ENCODE measurements at places on chromosomes 7 and 10.

- DNase-seq: no peak
These were observed 3.4 kb downstream of the STAMBPL1 start for GRCh38 chr10:88883448-88883809.

GRCh38 chr7:5539013-5539411 is 115.4 kb upstream of the TNRC18 start:
- no peak for DNase-seq

GRCh38 chr10:114802177-114802576 is 19.4 kb upstream of the FHIP2A start:
- DNase-seq: no peak

GRCh38 chr10:12934777-12935176 is 66.7 kb downstream of the CCDC3 start:
- no peak for DNase-seq

- DNase-seq: no peak
These were observed 51.2 kb downstream of the VIPR2 start for GRCh38 chr7:159093351-159093971.

- DNase-seq: no peak
These were observed 104.6 kb downstream of the HIPK2 start for GRCh38 chr7:139673230-139673629.

- no peak for DNase-seq
These were observed 141.0 kb upstream of the COL1A2 start for GRCh38 chr7:94253686-94254085.

GRCh38 chr7:2082139-2082998 is 150.4 kb downstream of the MAD1L1 start:
- DNase-seq: no peak

DNA sequence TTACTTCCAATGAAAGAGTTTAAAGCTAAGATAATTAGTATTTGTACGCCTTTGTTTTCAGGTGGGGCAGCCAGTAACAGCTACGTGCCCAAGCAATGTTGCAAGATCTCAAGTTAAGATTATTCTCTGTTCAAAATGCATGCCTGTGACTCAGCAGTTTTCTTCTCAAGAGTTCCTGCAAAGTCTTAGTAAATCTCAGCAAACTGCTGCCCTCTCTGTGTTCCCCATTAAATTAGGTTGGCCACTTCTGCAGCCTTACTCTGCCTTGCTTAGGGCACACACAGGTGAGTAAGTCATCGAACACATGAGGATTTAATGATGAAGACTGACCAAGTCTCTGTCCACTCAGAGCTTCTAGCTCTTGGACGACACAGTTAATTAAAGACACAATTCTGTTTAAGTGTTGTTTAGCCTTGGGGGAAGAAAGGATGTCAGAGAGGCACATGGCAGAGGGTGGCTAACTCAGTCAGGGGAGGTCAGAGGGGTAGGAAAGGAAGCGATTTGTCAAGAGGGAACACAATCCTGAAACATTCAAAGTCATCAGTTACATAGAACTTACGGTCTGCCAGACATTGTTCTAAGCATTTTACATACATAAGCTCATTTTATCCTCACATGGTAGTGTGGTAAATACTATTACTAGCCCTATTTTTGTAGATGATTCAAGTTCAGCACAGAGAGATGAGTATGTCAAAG is 20.2 kb upstream of the SLC35G1 start:
- DNase-seq: no peak

GRCh38 chr10:99470327-99470726 is 39.9 kb upstream of the GOT1 start:
- no peak for DNase-seq

DNA sequence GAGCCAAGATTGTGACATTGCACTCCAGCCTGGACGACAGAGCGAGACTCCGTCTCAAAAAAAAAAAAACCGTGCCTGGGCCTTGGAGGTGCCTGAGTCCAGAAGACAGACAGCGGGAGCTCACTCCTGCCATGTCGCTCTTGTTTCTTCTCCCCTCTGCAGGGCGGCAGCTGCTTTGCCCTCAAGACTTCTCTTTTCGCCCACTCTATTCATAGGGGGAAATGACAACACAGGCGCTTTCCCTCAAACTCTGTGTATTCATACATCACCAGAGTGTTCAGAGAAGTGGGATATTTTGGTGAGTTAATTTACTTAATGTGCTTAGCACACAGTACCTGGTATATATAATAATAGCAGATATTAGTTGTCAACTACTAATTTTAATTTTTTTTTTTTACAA is 44.5 kb downstream of the FOXK1 start:
- DNase-seq: no peak

DNA sequence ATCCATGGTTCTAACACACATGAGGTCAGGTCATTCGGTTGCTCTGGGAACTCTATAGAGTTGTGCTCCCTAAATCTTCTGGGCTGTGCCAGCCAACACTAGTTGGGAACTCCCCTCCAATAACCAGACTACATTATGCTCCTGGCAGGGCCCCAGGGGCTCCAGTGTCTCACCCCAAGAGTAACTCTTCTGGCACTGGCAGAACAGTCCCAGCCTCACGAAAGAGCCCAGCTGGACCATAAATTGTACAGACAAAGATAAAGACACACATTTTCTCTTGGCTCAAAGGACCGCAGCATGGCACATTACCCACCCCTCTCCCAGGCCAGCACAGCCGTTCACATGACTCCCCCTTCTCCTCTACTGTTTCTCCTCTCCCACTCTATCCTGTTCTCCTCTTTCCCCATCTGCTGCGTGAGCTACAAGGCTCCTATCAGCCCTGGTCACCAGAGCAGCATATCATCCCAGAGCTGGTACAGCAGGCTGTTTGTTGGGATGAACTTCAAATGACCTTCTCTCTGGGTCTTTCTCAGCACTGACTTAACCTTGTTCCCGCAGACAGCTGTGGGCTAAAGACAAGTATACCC is 230.6 kb downstream of the PLXNA4 start:
- no peak for DNase-seq

- DNase-seq: no peak
These were observed 19.9 kb downstream of the TMEM176B start for GRCh38 chr7:150780292-150780691.

- DNase-seq: no peak
These were observed 82.7 kb downstream of the FAM204A start for GRCh38 chr10:118259288-118259906.

GRCh38 chr10:101695404-101695890 is 477 bp upstream of the FBXW4 start:
- DNase-seq: no peak

DNA sequence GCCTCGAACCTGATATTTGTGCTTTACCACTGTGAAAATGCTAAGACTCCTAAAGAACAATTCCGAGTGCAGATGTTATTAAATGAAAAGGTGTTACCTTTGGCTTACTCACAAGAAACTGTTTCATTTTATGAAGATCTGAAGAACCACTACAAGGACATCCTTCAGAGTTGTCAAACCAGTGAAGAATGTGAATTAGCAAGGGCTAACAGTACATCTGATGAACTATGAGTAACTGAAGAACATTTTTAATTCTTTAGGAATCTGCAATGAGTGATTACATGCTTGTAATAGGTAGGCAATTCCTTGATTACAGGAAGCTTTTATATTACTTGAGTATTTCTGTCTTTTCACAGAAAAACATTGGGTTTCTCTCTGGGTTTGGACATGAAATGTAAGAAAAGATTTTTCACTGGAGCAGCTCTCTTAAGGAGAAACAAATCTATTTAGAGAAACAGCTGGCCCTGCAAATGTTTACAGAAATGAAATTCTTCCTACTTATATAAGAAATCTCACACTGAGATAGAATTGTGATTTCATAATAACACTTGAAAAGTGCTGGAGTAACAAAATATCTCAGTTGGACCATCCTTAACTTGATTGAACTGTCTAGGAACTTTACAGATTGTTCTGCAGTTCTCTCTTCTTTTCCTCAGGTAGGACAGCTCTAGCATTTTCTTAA is 47.7 kb downstream of the MINPP1 start:
- DNase-seq: no peak

DNA sequence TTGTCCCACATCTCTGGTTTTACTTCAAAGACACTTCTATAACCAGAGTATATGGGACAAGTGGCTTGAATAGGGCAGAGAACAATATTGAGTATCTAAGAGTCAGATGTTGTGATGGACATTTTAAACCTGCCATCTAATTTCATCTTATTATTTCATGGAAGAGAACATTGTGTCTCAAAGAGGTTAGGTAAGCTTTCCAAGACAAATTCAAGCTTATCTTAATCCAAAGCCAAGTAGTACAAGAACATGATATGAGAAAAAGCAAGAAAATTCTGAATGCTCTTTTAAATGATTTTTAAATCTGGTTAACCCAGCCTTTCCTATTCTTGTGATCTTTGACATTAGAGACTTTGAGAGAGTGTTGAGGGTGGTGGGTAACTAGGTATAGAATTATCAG is 65.3 kb upstream of the ZNF804B start:
- DNase-seq: no peak

GRCh38 chr7:140390034-140390433 is 8.3 kb downstream of the SLC37A3 start:
- DNase-seq: no peak

GRCh38 chr10:90777621-90778020 is 80.2 kb downstream of the HTR7 start:
- DNase-seq: no peak

GRCh38 chr7:23539494-23539907 is 7.7 kb upstream of the TRA2A start:
- DNase-seq: no peak

GRCh38 chr7:98870807-98871491 is 1.1 kb upstream of the TMEM130 start:
- no peak for DNase-seq

- DNase-seq: no peak
These were observed 40.9 kb downstream of the NSUN6 start for GRCh38 chr10:18610517-18610916.

GRCh38 chr7:78218876-78219275 is 420.3 kb downstream of the PHTF2 start:
- DNase-seq: no peak

DNA sequence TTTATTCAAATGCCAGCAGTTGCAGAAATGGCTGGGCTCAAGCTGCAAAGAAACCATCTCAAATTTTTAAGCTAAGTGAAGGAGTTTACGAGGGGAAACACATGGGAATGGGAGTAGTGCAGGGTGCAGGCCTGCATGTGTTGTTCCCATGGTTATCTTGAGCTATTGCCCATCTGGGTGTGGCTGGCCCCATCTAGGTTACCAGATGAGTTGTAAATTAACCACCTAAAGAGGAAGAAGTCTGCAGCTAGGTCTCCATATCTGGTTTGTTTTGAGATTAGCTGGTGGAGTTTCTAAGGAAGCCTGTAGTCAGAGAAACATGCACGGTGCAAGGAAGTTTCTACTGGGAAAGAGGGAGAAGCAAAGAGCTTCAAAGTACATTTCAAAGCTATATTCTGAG is 23.3 kb upstream of the STEAP2 start:
- no peak for DNase-seq

GRCh38 chr7:141012044-141012685 is 2.6 kb downstream of the MRPS33 start:
- peak; percentile 43 for DNase-seq

- no peak for DNase-seq
These were observed 299.8 kb downstream of the CCDC3 start for GRCh38 chr10:12701696-12702095.

- DNase-seq: no peak
These were observed at the start of gene NYAP1 for GRCh38 chr7:100483722-100484672. TSS of gene NYAP1 (plus strand) at chr7:100483927. CDS start at chr7:100485312, 1,385 bp downstream.

- no peak for DNase-seq
These were observed 115.5 kb upstream of the AFAP1L2 start for GRCh38 chr10:114519756-114520293.

GRCh38 chr7:16326106-16326505 is 95.2 kb downstream of the CRPPA start:
- DNase-seq: no peak

GRCh38 chr10:117353684-117354083 is 21.6 kb downstream of the PDZD8 start:
- DNase-seq: no peak

DNA sequence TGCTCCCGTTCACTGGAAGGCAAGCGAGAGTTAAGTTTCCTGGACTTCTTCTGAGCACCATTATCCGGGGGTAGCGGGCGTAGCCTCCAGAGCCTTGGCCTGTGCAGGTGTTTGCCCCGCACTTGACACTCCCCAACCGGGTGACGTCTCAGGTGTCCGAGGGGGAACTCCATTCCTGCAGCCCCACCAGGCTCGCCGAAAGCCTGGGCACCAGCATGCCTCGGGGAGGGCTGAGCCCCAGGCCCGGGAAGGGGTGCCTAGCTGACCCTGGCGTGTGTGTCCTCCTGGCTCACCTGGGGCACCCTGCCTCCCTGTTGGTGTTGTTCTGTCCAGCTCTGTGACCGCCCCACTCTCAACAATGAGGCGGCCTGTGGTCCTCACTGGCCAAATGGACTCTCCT is 109.4 kb upstream of the GPR26 start:
- no peak for DNase-seq

DNA sequence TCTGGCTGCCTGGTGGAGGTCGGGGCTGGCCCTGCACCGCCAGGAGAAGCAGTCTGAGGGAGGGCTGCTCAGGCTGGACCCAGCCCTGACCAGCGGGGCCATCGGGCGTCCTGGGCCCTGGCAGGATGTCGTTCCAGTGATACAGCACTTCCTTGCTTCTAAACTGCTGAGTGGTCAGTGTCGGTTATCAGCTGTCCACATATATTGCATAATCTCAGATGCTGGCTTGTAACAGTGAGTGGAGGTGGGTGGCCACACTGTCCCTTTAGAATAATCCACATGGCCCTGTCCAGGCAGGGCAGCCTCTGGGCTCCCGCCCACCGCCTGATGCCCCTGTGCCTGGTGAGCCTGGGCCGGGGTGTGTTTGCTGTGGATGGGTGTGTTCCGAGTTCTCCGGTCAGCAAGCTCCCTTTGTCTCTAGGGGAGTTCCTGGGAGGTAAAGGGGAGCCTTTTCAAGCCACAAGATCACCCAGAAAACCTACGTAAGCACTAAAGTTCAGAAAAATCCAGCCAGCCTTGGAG is 86.1 kb downstream of the LHPP start:
- DNase-seq: no peak

GRCh38 chr10:42984761-42985325 is 92.0 kb upstream of the RET start:
- DNase-seq: peak; percentile 37

DNA sequence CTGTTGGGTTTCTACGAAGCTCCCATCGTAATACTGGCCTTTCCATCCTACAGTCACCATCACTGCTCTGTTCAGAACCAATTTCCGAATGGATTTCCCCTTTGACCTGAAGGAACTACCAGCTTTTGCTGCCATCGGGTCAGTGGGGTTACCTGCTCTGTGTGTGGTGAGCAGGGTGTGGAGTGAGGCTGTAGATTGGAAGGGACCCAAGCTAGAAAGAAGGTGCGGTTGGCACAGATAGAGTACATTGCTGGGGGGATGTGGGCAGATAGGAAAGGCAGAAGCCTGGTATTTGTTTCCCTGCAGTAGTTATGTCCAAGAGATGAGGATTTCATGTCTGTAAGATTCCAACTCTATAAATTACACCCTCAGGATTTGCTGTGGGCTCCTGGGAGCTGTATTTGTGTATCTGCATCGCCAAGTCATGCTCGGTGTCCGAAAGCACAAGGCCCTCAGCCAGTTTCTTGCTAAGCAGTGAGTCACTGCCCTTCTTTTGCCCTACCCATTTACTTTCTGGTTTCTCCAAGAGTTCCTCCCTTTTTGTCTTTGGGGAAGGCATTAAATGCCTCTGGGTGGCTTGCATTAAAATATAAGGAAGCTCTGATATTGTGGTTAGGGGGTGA is 15.4 kb downstream of the CLCN1 start:
- no peak for DNase-seq

All from breast epithelium (tissue), 4 donors.